RWPE2 (cell line): ENCODE measurements at places on chromosomes 12 and 14.

- no peak for DNase-seq
- peaks cover 25% of the 10 kb centered on the region for H3K27me3 ChIP-seq
These were observed 111.9 kb upstream of the C14orf180 start for GRCh38 chr14:104467641-104468040.

DNA sequence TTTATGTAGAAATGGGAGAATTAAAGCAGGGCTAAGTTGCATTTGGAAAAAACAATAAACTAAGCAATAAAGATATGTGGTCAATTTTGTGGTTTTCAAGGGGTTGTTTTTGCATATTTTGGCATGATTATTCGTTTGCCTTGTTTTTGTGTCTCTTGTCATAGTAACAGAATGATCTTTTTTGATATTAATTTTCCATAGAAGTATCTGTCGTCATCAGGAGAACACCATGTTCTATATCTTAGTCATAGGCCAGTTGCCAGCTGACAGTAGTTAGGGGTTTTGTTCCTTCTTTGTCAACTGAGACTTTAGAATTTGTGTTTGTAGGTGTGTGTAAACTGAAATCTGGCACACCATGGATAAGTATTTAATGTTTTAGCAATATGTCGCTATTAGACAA lies 1354.8 kb downstream of the LRFN5 start:
- no peak overlapping the region for H3K4me3 ChIP-seq
- no peaks in the 10 kb centered on the region for H3K4me1 ChIP-seq
- no peak for DNase-seq
- H3K36me3 ChIP-seq, result no peaks in the 10 kb centered on the region

GRCh38 chr12:100717733-100718067 lies 76.9 kb upstream of the ANO4 start:
- peak overlapping the region; percentile 7 for H3K27ac ChIP-seq
- no peak for DNase-seq
- peak overlapping the region; percentile 52 for H3K4me3 ChIP-seq
- no peaks in the 10 kb centered on the region for H3K36me3 ChIP-seq
- no peaks in the 10 kb centered on the region for H3K27me3 ChIP-seq

DNA sequence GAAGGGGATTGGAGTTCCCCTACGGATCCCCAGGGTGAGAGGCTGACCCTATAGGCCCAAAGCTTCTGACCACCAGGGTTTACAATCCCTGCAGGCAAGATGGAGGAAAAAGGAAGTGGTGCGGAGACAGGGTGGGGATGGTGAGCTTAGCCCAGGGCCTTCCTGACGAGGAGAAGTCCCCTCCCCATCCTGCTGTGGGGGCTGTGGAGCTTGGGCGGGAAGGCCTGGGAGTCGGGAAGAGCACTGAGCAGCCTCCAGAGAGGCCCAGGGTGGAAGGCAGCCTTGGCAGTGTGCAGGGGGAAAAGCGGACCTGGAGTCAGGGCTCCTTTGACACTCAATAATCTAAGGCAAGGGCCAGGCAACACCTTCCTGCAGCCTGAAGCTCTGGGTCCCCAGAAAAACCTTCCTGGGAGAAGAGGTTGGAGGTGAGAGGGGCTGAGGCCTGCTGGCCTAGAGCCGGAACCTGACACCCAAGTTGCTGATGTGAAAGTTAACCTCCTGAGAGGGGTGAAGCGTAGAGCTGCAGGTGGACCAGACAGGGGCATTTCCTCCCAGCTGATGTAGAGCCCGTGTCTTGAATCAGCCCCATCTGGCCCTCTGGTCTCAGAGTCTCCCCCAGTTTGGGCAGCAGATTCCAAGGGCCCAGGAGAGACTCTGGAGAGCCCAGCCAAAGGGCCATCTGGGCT lies 6.0 kb downstream of the HDAC7 start:
- H3K4me3 ChIP-seq, result no peak overlapping the region
- H3K36me3 ChIP-seq, result peaks cover 32% of the 10 kb centered on the region
- DNase-seq, result no peak

DNA sequence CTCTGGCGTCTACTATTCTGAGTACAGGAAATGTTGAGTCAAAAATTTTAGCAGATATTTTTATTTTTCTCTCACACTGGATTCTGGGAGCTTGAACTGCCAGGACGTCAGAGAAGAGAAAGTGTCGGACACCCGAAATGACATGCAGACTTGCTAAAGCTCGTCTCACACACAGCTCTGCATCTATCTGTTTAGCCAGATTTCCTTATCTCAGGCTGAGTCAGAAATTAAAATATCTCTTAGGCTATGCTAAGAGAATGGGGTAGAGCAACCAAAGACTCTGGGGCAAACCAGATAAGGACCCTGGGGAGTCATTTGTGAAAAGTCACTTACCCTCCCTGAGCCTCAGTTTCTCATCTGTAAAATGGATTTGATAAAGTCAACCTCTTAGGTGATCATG lies 1124.1 kb downstream of the VRK1 start:
- H3K36me3 ChIP-seq, result no peaks in the 10 kb centered on the region
- H3K27me3 ChIP-seq, result no peaks in the 10 kb centered on the region
- H3K27ac ChIP-seq, result no peak overlapping the region

GRCh38 chr12:16299403-16299802 lies 21.9 kb upstream of the SLC15A5 start:
- peaks cover 7% of the 10 kb centered on the region for H3K4me1 ChIP-seq
- DNase-seq, result no peak
- no peak overlapping the region for H3K27ac ChIP-seq
- no peak overlapping the region for H3K4me3 ChIP-seq
- no peaks in the 10 kb centered on the region for H3K27me3 ChIP-seq
- H3K36me3 ChIP-seq, result no peaks in the 10 kb centered on the region

- no peak overlapping the region for H3K4me3 ChIP-seq
- no peaks in the 10 kb centered on the region for H3K4me1 ChIP-seq
- H3K27ac ChIP-seq, result no peak overlapping the region
- DNase-seq, result no peak
These were observed 78.7 kb downstream of the NEDD1 start for GRCh38 chr12:96985515-96986362.

- H3K36me3 ChIP-seq, result peaks cover 54% of the 10 kb centered on the region
- H3K27me3 ChIP-seq, result no peaks in the 10 kb centered on the region
- no peak for DNase-seq
These were observed 18.3 kb downstream of the MLH3 start for GRCh38 chr14:75032939-75033338.

DNA sequence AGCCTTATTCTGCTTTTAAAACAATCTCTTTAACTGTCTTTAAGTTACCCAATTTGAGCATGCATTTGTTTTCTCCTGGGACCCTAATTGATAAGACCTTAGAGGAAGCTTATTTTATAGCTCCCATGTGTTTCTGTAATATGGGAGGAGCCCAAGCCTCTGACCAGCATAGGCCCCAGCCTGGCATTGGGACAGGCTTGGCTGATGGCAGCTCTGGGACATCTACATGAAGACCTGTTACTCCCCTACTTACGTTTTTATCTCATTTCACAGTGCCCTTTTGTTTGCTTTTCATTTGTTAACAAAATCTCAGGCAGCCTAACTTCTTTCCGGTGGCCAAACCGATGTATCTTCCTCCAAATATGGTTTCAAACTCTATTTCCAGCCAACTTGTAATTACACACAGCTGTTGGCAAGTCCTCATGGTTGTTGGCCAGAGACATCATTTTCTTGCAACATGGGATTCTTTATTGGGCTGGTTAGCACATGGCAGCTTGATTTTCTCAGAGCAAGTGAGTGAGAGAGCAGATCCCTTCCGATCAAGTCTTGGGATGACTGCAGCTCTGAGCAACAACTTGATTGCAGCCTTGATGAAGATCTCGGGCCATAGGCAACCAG lies 1117.5 kb downstream of the AACS start:
- no peak for DNase-seq
- H3K27ac ChIP-seq, result no peak overlapping the region
- H3K4me1 ChIP-seq, result no peaks in the 10 kb centered on the region
- no peaks in the 10 kb centered on the region for H3K36me3 ChIP-seq

DNA sequence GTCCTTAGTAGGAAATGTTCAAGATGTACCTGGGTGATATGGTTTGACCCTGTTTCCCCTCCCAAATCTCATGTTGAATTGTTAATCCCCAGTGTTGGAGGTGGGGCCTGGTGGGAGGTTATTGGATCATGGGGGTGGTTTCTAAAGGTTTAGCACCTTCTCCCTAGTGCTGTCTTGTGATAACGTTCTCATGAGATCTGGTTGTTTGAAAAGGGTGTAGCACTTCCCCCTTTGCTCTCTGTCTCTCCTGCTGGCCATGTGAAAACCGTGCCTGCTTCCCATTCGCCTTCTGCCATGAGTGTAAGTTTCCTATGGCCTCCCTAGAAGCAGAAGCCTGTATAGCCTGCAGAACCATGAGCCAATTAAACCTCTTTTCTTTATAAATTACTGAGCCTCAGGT lies 353.0 kb upstream of the SFSWAP start:
- no peaks in the 10 kb centered on the region for H3K4me1 ChIP-seq
- no peak overlapping the region for H3K27ac ChIP-seq
- H3K4me3 ChIP-seq, result no peak overlapping the region
- H3K36me3 ChIP-seq, result no peaks in the 10 kb centered on the region
- peaks cover 19% of the 10 kb centered on the region for H3K27me3 ChIP-seq

DNA sequence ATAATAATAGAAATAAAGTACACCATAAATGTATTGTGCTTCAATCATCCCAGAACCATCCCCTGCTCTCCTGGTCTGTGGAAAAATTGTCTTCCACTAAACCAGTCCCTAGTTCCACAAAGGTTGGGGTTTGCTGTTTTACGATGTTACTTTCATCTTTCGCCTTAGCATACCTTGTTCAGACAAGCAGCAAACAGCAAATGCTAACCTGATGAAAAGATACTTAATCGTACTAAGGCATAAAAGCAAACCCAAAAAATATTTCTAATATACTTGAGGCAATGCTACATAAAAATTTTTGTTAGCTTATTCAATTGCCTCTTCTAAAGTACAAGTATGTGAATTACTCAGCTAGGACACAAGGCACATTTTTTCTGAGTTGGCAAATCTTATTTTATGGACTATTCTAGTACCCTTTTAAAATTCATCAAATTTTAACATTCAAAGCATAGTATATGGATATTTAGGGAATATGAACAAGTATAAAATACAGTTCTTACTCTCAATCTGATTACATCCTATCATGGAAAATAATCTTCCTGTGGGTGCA lies 97.1 kb upstream of the PLEKHG7 start:
- H3K4me1 ChIP-seq, result peaks cover 25% of the 10 kb centered on the region
- H3K4me3 ChIP-seq, result no peak overlapping the region
- H3K27ac ChIP-seq, result peak overlapping the region; percentile 98
- no peaks in the 10 kb centered on the region for H3K27me3 ChIP-seq
- no peaks in the 10 kb centered on the region for H3K36me3 ChIP-seq
- no peak for DNase-seq

DNA sequence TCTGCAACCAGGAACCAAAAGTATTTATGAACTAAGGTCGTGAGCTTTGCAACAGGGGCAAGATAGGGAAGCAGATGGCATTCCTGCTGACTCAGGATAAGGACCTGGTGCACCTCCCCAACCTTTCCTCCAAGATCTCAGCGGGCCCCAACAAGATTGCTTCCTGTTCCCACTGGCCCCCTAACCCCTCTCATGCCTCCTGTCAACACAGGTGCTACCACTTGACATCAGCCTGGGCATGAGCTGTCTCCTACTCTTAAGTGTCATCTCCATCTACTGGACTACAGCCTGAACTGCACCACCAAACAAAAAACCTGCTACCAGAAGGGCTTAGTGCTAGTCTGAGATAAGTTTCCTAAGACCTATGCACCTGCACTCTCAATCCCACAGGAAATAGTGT lies 32.7 kb downstream of the MED6 start:
- no peak overlapping the region for H3K27ac ChIP-seq
- DNase-seq, result peak; percentile 56
- no peaks in the 10 kb centered on the region for H3K27me3 ChIP-seq
- peaks cover 57% of the 10 kb centered on the region for H3K36me3 ChIP-seq
- H3K4me3 ChIP-seq, result no peak overlapping the region

GRCh38 chr12:5318874-5319273 lies 113.0 kb upstream of the NTF3 start:
- no peak overlapping the region for H3K27ac ChIP-seq
- H3K4me1 ChIP-seq, result no peaks in the 10 kb centered on the region
- H3K27me3 ChIP-seq, result no peaks in the 10 kb centered on the region
- H3K4me3 ChIP-seq, result no peak overlapping the region

- H3K27ac ChIP-seq, result no peak overlapping the region
- no peak overlapping the region for H3K4me3 ChIP-seq
- H3K36me3 ChIP-seq, result no peaks in the 10 kb centered on the region
- no peaks in the 10 kb centered on the region for H3K4me1 ChIP-seq
These were observed 21.9 kb downstream of the ANO2 start for GRCh38 chr12:5923043-5923605.

- H3K4me1 ChIP-seq, result no peaks in the 10 kb centered on the region
- no peaks in the 10 kb centered on the region for H3K36me3 ChIP-seq
- no peak overlapping the region for H3K4me3 ChIP-seq
- DNase-seq, result no peak
These were observed 146.9 kb downstream of the KCNC2 start for GRCh38 chr12:75062691-75063090.

- no peak overlapping the region for H3K4me3 ChIP-seq
- H3K36me3 ChIP-seq, result no peaks in the 10 kb centered on the region
- H3K27me3 ChIP-seq, result peaks cover 10% of the 10 kb centered on the region
- no peak for DNase-seq
- no peaks in the 10 kb centered on the region for H3K4me1 ChIP-seq
- H3K27ac ChIP-seq, result no peak overlapping the region
These were observed 3.7 kb downstream of the RNASE1 start for GRCh38 chr14:20798932-20799331.

DNA sequence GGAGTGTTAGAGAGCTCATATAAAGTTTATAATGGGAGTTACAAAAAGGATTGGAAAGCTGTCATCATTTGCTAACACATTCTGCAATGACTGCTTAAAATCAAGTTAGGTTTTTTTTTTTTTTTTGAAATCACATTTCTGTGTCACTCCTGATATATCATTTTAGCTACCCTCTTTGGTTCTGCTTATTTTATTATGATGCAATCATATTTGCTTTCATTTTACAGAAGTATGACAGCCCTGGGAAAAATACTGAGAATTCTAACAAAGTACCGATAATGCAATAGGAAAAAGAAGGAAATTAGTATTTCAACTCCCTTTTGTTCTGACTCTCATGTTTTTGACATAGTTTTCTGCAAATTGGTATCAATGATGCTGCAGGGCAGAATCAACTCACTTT lies 71.6 kb upstream of the MDGA2 start:
- no peak overlapping the region for H3K27ac ChIP-seq
- DNase-seq, result no peak
- no peaks in the 10 kb centered on the region for H3K4me1 ChIP-seq
- H3K27me3 ChIP-seq, result peaks cover 23% of the 10 kb centered on the region

- H3K4me3 ChIP-seq, result no peak overlapping the region
- H3K36me3 ChIP-seq, result no peaks in the 10 kb centered on the region
- peaks cover 5% of the 10 kb centered on the region for H3K4me1 ChIP-seq
- H3K27me3 ChIP-seq, result peaks cover 11% of the 10 kb centered on the region
These were observed 334.5 kb downstream of the CACNA1C start for GRCh38 chr12:2387103-2387834.
